ENCODE measurements at places on chromosomes 6 and 20.

GRCh38 chr6:139124887-139125672, 9.8 kb upstream of the HECA start:
- peak; percentile 16 for DNase-seq

DNA sequence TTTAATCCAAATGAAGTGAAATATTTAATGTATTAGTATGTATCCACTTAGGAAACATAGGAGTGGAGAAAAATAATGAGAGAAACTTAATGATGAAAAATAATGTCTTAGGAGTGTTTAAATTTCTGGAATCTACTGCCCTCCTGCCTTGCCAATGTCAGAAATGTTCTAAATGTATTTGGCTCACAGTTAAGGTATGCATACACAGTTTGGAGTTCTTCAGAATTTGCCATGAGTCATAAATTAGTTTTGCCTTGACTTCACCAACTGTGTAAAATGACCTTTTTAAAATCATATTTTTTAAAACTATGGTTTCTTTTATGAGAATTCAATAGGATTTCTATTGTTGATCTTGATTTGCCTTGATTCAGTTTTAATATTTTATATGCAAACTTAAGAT, 191.7 kb upstream of the HSF2 start:
- no peak for DNase-seq

DNA sequence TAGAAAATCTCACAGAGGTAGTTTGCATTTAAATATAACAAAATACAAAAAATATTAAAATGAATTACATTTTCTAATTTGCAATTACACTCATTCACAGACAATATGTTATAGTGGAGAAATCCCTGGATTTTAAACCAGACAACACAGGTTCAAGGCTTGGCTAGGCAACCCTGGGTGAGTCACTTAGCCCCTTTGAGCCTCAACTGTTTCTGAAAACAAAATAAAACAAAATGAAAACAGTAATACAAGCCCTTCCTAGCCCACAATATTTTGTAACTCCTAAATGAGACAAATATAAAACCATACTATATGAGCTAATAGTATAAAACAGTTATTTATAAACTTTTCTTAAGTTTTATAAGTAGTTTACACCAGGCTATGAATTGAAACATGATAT, 41.0 kb downstream of the UQCC1 start:
- no peak for DNase-seq

DNA sequence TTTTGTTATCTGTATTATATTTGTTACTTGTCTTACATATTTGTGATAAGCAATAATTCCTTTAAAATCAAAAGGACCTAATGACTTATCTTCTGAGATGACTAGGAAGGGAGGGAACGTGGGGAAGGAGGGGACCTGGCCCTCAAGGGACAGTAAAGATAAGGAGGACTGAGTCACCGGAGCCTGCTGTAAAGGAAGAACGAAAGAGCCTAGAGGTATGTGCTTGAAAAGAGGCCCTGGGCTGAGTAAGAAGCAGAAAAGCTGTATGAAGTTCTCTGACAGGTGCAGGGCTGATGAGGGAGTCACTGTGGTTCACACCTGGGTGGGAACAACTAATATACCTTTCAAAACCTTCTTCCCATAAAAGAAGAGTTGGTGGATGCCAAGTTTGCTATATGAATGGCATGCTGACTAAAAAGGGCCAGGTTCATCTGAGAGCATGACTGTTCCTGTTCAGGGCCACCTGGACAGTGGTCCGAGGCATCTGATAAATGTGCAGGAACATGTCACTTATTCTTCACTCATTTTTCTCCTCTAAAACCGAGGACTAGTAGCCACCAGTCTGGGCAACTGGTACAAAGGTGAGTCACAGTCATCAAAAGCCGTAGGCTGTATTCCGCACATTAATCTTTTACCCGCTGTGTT, 111.3 kb downstream of the TNFAIP3 start:
- DNase-seq: no peak

DNA sequence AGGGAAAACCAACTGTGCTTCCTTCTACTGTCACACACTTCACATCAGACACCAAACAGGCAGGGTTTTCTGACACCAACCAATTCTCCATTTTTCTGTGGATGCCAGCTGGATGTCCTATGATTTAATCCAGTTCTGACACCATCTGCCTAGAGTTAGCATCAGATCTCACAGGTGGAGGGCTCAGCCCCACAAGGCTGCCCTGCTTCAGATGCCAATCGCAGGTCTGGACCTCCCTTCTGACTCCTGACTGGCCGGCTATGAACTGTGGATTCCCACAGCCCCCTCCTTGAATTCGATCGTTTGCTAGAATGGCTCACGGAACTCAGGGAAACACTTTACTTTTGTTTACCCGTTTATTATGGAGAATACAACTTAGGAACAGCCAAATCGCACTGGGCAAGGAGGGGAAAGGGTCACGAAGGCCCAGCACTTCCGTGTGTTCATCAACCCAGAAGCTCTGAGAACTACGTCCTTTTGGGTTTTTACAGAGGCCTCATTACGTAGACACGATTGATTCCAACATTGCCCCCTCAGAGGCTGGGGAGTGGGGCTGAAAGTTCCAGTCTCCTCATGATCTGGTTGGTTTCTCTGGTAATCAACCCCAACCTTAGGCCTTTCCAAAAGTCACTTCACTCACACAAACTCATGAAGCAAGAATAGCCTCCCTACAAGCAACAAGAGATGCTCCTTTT, 25.4 kb upstream of the MAS1 start:
- DNase-seq: no peak

- no peak for DNase-seq
Measured at GRCh38 chr6:124149646-124150045, 346.0 kb downstream of the NKAIN2 start.

GRCh38 chr20:11431621-11432020, 486.1 kb upstream of the BTBD3 start:
- DNase-seq: no peak

- DNase-seq: no peak
Measured at GRCh38 chr20:33099843-33100538, 20.5 kb downstream of the BPIFB4 start.

DNA sequence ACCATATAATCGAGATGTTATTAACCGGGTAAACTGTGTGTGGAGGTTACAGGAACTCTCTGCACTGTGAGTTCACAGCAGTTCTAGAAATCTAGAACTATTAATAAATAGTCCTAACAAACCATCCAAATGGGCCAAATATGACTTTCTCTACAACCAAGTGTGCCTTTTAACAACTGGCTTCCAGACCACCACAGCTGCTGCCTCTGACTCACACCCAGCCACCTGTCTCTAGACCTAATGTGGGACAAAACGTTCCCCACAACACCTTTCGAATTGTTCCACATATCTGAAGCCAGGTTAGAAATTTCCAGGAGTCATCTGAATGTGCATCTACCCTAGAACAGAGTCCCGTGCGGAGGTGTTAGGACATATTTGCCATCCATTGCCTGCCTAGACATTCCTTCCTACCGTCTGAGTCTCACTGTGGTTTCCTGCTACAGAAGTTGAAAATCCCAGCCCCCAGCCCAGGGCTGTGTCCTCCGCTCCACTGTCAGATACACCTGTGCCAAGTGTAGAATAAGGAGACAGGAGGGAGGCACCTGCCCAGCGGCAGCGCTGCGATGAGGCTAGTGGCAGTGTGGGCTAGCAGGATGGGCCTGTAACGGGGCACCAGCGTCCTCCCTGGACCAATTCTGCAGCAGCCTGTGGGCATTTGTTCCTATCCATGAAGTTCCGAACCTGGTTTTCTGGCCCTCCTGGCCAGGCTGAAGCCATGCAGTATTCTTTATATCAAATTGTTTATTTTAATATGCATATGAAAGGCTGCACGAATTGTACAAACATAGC, 28.5 kb upstream of the MAP3K4 start:
- no peak for DNase-seq

DNA sequence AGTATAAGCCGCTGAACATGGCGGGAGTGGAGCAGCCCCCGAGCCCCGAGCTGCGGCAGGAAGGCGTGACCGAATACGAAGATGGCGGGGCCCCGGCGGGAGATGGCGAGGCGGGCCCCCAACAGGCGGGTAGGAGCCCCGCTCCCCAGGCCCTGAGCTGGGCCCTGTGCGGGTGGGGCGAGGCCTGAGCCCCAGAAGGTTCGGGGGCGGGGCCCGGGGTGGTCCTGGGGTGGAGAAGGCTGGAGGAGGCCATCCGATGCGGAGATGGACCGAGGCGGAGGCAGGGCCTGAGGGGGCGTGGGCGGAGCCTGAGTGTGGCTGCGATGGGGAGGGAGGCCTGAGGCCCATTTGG, 7.1 kb downstream of the L3MBTL1 start:
- DNase-seq: peak; percentile 43

DNA sequence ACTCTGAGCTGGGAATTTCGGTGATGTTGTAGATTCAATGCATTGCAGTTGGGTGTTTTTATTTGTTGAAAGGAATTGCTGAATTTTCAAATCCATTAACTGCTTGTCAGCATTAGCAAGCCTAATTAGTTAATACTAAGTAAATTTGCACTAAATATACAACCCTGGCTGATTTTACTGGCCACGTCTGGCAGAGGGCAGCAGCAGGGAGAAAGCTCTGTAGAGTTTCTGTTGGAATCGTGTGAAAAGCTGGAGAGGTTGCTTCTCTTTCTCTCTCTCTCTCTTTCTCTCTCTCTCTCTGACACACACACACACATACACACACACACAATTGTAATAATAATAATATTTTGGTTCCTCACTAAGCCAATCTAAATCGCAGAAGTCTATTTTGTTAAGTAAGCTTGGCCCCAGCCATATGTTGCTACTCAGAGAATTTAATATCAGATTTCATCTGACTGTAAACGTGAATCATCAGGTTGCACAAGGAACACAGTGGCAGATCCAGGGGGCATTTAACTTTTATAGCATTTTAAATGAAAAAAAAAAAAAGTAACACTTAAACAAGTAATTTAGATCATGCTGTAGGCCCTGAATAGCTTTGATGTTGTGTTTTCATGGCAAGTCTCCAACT, 289.5 kb downstream of the ESR1 start:
- no peak for DNase-seq

GRCh38 chr6:101351173-101351572, 42.3 kb upstream of the GRIK2 start:
- DNase-seq: no peak

- DNase-seq: no peak
Measured at GRCh38 chr6:11396860-11397259, 140.7 kb upstream of the TMEM170B start.

- DNase-seq: no peak
Measured at GRCh38 chr20:4234128-4234527, 218.8 kb upstream of the RNF24 start.

- DNase-seq: no peak
Measured at GRCh38 chr6:100296810-100297544, 167.7 kb downstream of the SIM1 start.

DNA sequence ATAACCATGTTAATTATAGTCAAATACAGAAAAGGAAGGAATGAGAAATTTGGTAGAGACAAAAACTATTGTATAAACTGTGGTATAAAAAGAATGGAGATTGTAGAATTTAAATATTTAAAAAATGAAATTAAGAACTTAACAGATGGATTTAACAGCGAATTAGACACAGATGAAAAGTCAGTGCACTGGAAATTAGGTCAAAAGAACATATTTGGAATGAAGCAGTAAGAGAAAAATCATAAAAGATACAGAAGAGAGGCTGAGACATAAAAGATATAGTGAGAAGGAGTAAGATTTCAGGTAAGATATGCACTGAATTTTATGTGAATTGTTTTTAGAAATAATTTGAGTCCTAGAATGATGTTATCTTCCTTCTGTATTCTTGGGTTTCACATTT, 14.0 kb downstream of the TSPYL4 start:
- no peak for DNase-seq

- no peak for DNase-seq
Measured at GRCh38 chr6:12753036-12753435, 36.5 kb downstream of the PHACTR1 start.

DNA sequence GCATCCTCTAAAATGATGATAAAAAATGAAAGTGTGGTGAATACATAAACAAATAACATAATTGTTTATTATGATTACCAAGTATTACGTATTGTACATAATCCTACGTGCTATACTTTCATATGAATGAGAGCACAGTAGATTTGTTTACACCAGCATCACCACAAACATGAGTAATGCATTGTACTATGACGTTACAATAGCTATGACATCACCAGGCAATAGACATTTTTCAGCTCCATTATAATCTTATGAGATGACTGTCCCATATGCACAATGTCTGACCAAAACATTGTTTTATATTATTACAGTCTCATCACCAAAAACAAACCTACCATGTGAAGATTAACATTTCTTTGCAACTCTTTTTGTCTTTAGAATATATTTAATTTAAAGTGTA, 225.7 kb upstream of the TENT5A start:
- DNase-seq: no peak

DNA sequence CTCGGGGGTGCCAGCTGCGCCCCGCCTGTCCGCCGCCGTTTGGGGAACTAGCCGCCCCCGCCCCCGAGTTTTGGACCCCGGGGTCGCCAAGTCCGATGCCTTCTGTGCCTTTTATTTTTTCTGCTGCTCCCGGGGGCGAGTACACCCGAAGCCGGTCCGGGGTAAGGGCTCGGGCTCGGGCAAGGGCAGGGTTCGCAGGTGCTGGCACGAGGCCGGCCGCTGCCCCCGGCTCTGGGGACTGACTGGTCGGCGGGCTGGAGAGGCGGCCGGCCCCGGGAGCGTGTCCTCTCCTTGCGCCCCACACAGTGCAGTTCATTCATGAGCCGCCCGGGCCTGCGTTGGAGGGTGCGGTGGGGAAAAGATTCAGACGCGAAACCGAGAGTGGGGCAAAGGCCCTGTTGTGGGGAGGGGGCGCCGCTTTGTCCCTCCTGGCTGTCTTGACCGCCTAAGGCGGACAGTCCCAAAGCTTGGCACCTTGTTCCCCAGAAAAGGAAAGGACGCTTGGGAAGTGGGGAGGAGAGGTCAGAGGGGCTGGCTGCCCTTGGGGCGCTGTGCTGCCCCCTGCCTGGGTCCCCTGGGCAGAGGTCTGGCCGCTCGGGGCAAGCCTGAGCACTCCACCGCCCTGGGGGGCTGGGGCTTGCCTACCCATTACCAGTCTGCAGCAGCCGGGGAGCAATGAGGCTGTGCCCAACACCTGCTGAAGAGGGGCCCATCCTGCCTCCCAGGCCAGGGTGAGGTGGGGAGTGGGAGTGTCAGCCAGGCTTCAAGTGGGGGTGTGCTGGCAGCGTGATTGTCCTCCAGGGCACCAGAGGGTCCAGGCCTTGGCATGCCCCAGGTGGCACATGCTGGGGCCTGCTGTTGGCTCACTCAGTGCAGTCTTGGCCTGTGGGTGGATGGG, 915 bp downstream of the TMEM63B start:
- DNase-seq: peak; percentile 57

- DNase-seq: no peak
Measured at GRCh38 chr6:156407334-156407733, 369.8 kb upstream of the ARID1B start.

- DNase-seq: no peak
Measured at GRCh38 chr6:166512567-166512966, 73.9 kb downstream of the RAMACL start.

Measured in endothelial cell (in vitro differentiated cells).